ENCODE measurements at places on chromosomes 11 and 22.

DNA sequence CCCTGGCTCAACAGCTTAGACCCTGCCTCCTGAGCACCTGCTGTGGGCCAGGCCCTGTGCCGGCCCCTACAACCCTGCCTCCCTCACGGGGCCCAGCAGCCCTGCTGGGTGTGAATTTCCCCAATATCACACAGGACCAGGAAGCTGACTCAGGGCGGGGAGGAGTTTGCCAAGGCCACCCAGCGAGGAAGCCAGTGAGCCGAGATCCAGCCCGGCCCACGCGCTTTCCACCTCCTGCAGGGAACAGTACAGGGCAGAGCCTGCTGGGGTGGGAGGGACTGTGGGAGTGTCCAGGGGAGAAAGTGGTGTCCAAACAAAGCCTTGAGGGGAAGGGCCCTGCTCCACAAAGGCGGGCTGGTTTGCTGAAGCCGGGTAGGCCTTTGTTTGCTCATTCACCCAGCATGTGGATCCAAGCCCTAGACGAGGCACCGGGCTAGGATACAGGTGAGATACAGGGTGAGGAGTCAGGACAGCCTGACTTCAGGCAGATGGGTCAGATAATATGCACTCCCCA lies 26.8 kb downstream of the RPL3 start:
- DNase-seq = no peak

DNA sequence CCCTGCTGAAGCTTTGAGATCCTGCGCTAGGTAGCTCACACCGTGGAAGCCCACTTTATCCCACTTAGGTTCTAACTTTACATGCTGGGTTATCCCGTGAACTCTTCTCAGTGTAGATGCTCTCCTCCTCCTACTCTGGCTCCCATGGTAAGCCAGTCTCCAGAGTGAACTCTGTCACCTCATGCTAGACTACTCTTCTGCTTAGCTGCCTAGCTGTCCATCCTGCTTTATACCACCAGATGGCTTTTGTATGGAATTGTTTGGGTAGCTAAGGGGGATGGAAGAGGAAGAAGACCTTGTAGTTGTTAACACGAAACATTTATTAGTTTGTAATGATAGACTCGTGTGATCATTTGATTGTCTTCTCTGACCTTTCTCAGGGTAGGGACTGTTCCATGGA lies 46.8 kb downstream of the EMSY start:
- DNase-seq = no peak

DNA sequence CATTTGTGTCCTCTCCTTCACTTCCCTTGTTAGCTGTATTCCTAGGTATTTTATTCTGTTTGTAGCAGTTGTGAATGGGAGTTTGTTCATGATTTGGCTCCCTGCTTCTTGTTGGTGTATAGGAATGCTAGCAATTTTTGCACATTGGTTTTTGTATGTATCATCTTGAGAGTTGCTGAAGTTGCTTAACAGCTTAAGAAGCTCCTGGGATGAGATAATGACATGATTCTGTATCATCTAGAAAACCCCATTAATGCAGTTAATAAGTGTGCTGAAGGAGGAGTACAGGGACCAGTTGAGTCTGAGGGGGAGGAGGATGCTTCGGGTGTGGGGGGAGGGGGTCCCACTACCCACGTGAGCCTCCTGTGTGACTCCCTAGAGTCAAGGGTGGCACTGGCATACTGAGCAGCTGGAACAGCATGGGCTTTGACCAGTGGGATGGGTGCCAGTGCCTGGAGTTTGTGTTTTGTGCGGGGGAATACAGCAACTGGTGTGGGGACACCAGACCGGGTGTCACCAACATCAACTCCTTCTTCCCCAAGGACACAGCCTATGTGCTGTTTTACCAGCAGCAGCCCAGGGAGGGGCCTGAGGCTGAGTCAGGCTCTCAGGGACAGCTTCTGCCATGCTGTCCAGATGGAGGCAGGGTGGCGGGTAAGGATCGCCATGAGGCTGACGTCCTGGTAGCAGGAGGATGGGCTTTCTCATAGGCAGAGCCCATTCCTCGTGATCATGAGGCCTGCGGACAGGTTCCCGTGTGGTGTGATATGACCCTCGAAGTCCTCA lies 24.1 kb downstream of the USP35 start:
- DNase-seq = no peak

- DNase-seq = no peak
Measured at GRCh38 chr11:27648840-27649239, 51.4 kb downstream of the BDNF start.

GRCh38 chr11:38687008-38687407 lies 2089.0 kb upstream of the RAG2 start:
- DNase-seq = no peak

GRCh38 chr11:120858740-120859139 lies 165.2 kb upstream of the TBCEL start:
- DNase-seq = no peak

DNA sequence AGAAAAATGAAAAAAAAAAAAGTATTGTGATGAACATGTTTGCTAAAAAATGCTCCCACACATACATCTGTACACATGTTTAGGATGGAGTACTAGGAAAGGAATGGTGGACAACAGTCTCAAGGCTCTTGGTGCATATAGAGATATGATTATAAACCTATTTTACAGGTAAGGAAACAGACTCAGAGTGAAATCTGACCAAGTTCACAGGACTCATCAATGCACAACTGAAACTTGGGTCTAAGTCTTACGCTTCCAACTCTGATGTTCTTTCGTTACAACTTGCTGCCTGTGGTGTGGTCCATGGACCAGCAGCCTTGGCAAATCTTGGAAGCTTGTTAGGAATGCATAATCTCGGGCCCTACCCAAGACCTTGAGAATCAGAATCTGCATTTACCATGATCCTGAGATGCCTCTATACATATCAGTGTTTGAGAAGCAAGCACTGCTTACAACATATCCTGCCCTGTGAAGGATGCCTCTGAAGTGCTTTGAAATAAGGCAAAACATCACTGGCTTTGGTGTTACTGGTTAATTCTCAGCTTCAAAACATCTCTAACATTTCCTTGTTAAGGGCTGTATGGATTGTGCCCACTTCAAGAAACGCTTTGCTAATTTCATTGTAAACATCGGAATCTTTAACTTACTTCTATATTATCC lies 39.9 kb upstream of the NUP160 start:
- no peak for DNase-seq

- no peak for DNase-seq
Measured at GRCh38 chr11:100889758-100890157, 202.7 kb downstream of the ARHGAP42 start.

DNA sequence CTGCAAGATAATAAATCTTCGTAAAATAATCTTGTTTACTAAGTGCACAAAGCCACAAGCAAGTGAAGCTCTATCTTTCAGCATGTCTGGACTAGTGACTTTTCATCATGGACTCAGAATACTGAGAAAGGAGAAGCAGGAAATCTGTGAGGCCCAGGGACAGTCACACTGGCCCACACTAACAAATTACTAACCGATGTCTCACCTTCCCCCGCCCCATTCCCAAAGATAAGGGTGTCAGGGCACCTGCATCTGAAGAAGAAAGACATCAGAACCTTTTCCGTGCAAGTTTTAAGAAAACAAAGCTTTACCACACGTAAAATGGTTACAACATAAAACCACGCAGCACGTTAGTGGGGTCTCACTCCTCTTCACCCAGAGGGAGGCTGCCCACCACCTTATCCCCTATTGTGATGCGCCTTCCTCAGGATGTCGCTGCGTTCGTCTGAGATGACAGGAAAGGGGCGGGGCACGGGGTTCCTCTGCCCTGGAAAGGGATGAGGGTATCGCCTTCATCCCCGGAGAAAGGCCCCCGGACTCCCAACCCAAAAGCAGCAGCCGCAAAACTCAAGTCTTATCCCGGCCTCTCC lies 616 bp downstream of the BTBD10 start:
- DNase-seq = peak; percentile 57

GRCh38 chr11:77501758-77502157 lies 27.9 kb upstream of the PAK1 start:
- no peak for DNase-seq

GRCh38 chr22:19955241-19956128 lies 13.9 kb upstream of the TXNRD2 start:
- no peak for DNase-seq
